ENCODE measurements at places on chromosomes 3 and 15. TPM values are rescaled to one million over a fixed set of nuclear protein-coding genes. Genes with fewer than 3 reads are reported as not detected.

DNA sequence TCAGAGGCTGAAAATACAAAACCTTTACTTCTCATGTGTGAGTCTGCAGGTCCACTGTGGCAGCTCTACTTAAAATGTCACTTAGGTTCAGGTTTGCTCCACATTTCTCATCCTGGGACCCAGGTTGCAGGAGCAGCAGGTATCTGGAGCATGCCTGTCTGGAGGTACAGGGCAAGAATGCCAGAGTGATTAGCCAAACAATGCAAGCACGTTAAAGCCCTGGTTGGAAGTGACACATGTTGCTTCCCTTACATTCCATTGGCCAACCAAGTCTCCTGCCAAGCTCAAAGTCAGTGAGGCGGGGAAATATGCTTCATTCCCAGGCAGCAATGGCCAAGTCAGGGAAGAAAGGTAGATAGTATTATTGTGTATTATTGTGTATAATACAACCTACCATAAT is 76.8 kb upstream of the ARL6 start:
- no peak for DNase-seq

DNA sequence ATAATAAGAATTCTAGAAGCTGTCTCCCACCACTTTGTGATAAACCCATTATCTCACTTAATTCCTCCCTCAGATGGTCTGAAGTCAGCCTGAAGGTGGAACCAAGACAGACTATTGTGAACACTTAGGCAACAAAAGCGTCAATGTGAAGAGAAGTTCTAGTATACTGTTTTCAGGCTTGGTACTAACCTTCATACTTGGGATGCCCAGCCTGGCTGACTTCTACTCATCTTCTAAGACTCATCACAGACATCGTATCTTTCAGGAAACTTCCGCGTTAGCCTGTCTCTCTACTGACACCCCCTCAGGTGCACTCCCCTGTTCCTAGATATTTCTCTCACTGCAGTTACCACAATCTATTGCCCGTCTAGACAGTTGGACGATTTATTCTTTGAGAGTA is 201.2 kb downstream of the SATB1 start:
- no peak for DNase-seq

- DNase-seq = no peak
These were observed 268.3 kb downstream of the BBX start for GRCh38 chr3:107791027-107791426.

DNA sequence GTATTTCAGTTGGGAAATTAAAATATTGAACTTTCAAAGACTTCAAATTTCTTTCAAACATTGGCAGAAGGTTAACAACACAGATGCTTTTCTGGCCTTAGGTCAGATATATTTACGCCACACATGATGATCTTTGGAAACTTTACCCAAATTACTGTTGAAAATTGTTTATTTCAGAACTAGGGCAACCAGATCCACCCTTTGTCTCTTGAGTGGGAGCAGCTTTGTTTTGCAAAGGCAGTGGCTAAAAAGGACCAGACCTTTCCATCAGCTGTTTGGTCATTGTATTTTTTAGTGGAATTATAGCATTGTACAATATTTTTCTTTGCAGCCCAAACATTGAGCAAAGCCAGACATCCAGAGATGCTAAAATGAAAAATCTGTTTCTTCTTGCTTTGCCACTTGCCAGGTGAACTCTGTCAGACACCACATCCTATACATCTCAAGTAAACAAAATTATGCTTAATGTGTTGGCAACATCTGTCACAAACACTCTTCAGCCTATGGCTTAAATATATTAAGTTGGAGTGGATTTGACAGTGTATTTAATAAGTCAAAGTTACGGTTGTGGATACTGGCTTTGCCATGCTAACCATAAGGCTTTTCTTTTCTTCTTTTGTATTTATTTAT is 651.9 kb downstream of the RBMS3 start:
- DNase-seq = no peak

- DNase-seq = no peak
These were observed 14.9 kb downstream of the KBTBD12 start for GRCh38 chr3:127929818-127930413.

DNA sequence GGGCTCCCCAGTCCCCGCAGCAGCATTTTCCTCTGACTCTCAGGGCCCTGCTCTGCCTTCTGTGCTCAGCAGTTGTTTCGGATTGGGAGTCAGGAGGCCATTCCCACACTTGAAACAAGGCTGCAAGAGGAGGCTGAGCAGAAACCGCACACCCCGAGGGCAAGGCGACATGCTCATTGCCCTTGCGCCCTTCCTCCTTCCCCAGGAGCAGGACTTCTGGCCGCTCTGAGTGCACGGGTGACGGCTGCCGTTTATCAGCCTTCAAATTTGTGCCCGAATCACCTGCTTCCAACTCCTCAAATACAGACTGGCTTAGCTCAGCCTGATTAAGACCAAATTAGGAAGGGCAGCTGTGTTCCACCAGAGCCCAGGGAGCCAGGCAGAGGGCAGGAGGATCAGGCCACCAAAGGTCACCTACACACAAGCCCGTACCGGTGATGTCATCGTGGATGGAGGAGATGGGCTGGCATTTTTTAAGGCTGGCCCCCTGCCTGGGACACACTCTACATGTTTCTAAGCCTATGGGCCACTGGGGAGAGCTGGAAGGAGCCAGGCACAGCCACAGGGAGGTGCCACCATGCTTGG is 38.1 kb downstream of the TM2D3 start:
- no peak for DNase-seq

GRCh38 chr3:25021816-25022215 is 406.2 kb upstream of the RARB start:
- no peak for DNase-seq

DNA sequence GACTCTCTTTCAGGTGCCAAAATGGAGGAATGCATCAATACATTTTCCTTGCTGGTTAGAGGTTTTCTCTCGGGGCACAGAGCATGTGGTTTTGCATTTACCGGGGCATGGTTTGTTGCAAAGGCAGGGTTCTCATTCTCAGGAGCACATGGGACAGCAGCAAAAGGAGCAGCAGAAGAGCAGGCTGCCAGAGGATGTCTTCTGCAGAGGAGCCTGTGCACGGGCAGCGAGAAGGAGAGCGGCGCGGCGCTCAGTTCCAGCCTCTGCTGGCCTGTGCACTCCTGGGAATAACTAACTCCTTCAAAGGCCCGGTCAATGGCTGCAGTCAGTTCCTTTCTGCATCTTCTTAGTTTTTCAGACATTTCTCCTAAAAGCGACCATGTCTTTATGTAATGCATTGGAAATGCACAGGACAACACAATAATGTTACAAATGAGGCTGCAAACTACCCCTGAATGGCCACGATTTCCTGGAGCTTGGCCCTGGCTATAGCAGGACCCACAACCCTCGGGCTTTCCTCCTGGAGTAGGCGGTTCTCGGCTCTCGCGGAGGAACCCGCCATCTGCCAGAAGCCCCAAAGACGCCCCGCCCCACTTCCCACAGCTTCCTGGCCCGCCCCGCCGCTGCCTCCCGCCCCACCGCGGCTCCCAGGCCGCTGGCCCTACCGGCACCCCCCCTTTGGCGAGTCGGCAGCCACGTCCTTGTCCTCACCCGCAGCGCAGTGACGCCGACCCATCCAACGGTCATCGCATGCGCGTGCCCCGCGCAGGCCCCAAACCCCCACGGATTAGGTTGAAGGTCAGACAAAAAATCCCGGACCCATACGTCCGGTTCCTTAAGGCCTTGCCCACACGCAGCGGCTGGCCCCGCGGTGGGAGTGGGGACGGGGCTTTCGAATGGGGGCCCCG is at the start of gene C3orf62:
Gene C3orf62 (minus strand): TSS at position 758 of the 908 bp plus-strand sequence. CDS start 360 bp downstream, at position 398.
- no peak for DNase-seq

- DNase-seq = no peak
These were observed 273.6 kb upstream of the PROK2 start for GRCh38 chr3:72058493-72059081.

GRCh38 chr3:52004906-52005395 is 9.3 kb upstream of the RPL29 start:
- no peak for DNase-seq

DNA sequence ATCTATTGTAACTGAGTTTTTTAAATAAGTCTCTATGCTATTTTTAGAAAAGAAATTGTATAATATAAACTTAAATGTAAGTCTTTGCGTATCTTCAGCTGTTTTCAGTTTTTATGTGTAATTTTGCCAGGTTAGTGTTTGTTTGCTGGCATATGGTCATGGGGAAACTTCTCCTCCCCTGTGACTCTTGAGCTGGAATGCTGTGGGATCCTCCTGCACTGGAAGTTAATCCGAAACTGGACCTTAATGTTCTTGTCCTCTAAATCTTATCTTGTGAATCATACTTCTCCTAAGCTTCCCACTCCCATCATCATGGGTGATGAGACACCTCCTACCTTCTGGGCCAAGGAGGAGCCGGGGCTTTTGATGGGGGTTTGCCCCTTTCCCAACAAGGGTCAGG is 52.4 kb upstream of the CHST2 start:
- no peak for DNase-seq

DNA sequence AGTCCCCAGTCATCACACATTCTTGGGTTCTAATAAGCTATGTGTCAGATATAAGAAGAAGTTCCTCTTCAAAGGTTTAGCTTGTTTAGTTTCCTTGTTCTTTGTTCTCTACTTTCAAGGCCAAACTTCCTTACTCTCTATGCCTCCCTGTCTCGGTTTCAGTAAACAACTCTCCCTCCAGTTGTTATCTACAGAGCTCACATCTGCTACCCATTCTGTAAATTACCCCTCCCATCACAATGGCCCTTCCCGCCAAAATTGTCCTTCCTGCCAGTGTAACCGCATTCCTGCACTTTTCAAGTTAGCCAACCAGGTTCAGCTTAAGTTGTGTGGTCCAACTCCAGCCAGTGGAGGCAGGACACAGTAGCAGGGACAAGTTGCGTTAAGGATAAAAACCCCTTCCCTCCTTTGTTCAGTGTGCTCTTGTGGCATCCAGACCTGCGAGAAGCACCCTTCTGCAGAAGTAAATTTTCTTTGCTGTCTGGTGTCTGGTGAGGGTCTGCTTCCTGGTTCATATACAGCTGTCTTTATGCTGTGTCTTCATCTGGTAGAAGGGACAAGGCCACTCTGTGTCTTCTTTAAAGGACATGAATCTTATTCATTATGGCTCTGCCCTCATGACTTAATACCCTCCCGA is 342.1 kb upstream of the GRM7 start:
- no peak for DNase-seq

GRCh38 chr3:110932567-110932966 is 139.0 kb upstream of the NECTIN3 start:
- no peak for DNase-seq

- DNase-seq = peak; percentile 35
These were observed 3.5 kb upstream of the CPNE4 start for GRCh38 chr3:132038198-132038825.

DNA sequence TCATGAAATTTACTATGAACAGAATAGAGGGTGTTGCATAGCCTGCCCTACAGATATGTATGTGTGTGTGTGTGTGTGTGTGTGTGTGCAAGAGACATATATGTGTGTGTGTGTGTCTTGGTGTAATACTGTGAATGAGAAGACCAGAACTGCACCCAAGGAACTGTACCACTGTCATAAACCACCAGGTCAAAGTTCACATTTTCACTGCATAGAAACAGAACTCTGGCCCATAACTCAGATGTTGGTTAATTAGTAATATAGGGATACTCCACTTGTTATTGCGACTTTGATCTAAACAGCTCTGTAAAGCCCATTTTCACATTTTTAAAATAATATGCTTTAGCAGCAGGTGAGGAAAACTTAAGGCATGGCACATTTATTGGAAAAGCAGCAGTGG is 111.8 kb downstream of the IGF2BP2 start:
- no peak for DNase-seq

DNA sequence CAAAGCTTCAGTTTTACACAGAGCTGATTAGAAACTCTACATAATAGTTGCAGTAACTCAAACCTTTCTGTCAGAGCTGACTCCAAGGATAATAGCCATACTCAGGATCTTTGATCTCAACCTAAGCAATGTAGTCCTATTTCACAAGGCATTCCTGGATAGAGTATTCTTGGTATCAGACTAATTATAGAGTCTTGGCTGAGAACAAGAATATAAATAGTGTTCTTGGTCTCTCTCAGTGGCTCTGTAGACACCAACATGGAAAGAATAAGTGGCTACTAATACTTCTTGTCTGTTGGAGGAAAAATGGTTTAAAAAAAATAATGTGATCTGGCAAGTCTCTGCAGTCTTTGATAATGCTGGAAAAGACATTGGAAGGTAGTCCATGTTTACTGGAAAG is 55.7 kb downstream of the RIOX2 start:
- no peak for DNase-seq

Gene CELSR3
- 3.8 TPM for total RNA-seq

Gene CDC25A
- total RNA-seq = 36.5 TPM

Gene LDHAL6B
- total RNA-seq = not detected

Gene GRK7
- not detected for total RNA-seq

Gene COLQ
- 0.27 TPM for total RNA-seq

Gene TMEM40
- total RNA-seq = not detected

Gene NTRK3
- total RNA-seq = 0.10 TPM

Gene CCDC33
- not detected for total RNA-seq

Gene RHOA
- 305 TPM for total RNA-seq

Gene CEP70
- 13.6 TPM for total RNA-seq

Gene GALNT15
- 0.13 TPM for total RNA-seq

Gene RBPMS2
- total RNA-seq = 0.14 TPM

Gene DHX30
- 148 TPM for total RNA-seq

Gene GNAT1
- not detected for total RNA-seq

Gene ZNF502
- 0.37 TPM for total RNA-seq

Measured in HT1080 (cell line).